ENCODE measurements at places on chromosomes 12 and 14. TPM values are rescaled to one million over a fixed set of nuclear protein-coding genes. Genes with fewer than 3 reads are reported as not detected.

Gene GALNT9
- total RNA-seq = 0.22 TPM

Gene CCDC38
- total RNA-seq = not detected

- no peak for DNase-seq
Observed at GRCh38 chr12:117218149-117218548, 27.9 kb upstream of the FBXO21 start.

- no peak for DNase-seq
Observed at GRCh38 chr12:124753228-124753591, 110.5 kb downstream of the SCARB1 start.

Gene KRT7
- total RNA-seq = 121 TPM

Gene ZDHHC22
- under 0.01 TPM for total RNA-seq

- no peak for DNase-seq
Observed at GRCh38 chr12:119822046-119822445, 55.1 kb downstream of the CIT start.

DNA sequence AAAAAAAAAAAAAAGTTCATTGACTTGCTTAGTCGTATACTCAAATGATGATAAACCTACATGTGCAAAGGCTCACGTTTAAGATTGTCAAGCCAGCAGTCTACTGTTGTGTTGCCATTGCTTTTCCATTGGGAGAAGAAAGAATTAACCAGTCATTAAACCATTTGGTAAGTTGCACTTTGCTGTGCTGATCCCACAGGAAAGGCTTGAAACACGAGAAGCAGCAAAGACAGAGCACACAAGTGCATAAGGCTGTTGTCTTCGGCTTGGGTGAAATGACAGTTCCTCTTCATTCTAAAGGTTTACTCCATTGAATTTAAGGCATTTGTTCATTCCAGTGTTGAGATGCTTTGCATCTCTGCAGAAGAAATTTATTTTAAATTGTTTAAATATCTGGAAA, 50.1 kb downstream of the ZC3H14 start:
- DNase-seq = peak; percentile 5

Measured in lung microvascular endothelial cell (primary cell).